ENCODE measurements at places on chromosomes 11 and 22.

DNA sequence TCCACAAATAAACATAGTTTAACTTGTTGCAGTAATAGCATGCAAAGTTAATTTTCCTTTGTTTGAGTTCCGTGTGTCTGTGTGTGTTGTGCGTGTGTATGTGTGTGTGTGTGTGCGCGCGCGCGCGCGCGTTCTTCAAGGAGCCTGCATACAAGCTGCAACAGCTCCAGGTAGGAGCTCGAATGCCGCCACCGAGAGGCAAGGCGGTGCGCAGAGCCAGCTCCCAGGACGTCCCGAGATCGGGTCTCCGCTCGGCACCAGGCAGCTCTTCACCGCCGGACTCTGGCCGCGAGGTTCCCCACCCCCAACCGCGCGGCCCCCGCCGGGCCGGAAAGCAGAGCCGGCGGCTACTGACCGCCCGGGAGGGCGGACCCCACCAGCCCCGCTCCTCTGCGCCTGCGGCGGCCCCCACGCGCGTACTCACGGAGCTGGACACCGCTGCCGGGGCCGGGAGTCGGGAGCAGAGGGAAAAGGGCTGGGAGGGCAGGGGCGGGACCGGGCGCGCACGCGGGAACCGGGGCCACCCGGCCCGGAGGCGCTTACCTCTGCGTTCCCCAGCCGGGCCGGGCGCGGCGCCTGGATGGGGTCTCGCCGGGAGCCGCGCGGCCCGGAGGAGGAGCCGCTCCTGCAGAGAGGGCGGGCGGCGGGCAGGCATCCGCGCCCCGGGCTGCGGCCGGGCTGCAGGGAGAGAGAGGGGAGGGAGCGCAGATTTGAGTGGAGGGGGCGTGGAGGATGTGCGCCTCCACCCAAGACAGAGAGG is 40.4 kb upstream of the AKIP1 start:
- no peak for DNase-seq

- no peak for DNase-seq
Measured at GRCh38 chr11:97548280-97548679, 1158.5 kb downstream of the JRKL start.

DNA sequence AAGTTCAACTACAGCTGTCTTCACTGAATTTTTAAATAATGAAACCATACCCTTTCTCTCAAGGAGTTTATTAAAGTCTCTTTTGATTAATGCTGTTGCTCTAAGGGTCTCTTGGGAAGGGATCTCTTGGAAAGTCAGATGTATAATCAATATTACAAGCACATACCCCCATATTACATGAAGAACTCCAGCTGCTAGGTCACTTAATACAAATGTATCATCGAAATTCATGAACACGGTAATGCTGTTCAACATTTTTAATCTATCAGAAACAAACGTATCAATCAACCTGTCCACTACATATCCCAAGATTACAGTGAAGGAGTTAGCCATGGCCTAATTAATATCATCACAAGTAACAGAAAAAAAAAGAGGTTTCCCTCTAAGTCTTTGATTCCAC is 383.2 kb upstream of the ARHGAP42 start:
- no peak for DNase-seq

- DNase-seq, result no peak
Measured at GRCh38 chr11:27171376-27171958, 130.9 kb downstream of the BBOX1 start.

DNA sequence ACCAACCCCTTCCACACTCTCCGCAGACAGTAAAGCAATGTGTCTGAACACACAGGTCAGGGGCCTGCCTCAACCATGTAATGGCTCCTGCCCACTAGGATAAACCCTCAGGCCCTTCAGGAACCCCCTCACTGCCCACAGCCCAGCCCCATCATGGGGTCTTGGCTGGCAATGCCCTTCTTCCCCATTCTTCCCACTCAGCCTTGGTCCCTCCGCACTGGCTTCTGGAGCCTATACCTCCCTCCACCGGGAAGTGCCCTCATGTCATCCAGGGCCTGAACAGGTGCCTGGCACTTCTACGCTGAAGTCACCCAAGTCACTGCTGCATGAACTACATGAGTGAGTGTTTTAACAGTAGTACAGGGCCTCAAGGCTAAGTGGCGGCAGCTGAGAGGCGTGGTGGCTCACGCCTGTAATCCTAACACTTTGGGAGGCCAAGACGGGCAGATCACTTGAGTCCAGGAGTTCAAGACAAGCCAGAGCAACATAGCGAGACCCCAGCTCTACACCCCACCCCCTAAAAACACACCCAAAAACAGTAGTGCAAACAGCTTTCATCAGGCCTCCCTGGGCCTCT is 74.8 kb upstream of the PITPNB start:
- DNase-seq, result no peak

DNA sequence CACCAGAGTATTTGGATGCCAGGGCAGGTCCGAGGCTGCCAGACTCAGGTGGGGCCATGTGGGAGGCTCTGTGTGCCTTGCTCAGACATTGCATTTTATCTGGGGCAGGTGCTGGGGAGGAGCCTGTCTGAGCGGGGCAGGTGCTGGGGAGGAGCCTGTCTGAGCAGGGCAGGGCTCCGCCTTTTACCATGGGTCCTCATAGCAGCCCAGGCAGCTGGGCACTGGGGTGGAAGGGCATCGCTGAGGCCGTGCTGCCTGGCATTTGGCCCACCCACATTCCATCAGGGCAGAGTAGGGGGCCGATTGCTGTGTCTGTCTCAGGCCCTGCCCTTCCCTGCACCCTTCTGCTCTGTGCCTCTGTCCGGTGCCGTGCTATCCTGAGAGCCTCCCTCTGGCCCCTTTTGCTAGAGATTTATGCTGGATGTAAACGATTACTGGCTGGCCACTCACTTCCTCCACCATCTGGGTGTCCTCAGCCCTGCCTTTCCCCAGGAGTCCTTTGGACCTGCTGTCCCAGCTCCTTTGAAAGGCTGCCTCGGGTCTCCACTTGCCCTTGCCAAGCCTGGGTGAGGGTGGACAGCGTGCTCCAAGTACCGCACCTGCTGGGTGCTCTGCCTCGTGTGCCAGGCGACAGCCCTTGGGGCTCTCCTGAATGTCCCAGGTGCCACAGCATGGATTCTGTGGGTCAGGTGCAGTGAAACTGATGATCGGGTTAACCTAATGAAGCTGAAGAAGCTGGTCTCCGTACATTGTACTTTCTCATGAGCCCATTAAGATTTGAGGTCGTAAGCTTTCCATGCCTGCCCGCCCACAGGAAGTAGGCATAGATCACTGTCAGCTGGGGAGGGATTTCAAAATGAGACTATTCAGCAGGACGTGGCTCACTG is 281.6 kb downstream of the TBC1D22A start:
- DNase-seq, result no peak

- no peak for DNase-seq
Measured at GRCh38 chr11:1705126-1706052, 8.4 kb downstream of the KRTAP5-6 start.

GRCh38 chr11:70488171-70488703 is 89.9 kb downstream of the CTTN start:
- DNase-seq, result no peak

DNA sequence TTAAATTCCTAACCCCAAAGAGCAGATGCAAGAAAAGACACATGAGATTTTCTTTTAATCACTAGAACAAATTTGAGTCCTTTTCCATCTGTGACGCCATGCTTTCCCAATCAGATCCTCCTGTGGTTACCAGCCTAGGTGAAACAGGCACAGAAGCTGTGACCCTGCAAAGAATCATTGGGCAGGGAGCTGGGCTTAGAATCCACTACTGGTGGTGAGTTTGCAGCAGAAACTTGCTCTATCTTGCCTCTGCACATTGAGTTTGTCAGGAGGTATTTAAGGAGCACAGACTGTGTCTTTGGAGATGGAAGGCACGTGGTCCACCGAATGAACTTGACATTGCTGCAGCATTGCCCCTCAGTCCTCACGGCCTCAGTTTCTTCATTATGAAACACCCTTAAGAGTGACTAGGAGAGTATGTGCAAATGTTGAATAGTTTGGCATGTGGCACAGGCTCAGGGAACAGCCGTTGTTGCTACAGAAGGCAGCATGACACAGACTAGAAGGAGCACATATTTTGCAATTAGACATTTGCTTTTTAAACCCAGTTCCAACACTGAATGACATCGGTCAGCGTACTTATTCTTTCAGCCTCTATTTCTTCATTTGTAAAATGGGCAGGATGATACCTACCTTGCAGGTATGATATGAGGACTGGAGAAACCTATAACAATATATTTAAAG is 127.6 kb downstream of the DBX1 start:
- DNase-seq, result no peak

GRCh38 chr22:27557286-27558008 is 244.1 kb downstream of the MN1 start:
- DNase-seq, result no peak

DNA sequence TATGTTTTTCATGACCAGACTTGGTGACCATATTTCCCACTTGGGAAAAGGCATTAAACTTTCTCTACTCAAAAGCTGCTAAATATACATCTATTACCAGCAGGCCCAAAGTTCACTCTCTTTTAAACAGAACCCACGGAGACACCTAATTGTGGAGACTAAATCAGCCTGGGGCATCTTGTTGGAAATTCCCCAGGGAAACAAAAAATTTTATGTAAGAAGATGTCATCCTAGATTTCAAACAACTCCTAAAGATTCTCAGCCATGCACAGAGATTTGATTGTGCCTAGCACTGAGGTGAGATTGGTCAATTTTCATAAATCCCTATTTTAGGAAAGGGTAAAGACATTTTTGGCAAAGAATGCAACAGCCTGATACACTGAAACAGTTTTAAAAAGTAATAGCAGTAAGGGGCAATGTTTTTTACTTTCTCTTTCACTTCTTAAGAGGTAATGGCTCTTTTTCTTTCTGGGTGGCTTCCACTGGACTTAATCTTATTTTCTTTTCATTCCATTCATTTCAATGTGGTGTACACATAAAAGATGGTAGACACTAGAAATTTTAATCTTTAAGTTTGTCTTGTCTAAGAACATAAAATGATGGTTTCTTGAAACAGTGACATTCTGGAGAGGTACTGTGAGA is 9.6 kb downstream of the OR52N2 start:
- no peak for DNase-seq

GRCh38 chr11:130051082-130051481 is 18.6 kb upstream of the APLP2 start:
- DNase-seq, result no peak

GRCh38 chr22:28064920-28065319 is 145.9 kb upstream of the PITPNB start:
- DNase-seq, result no peak
